ENCODE measurements at places on chromosomes 11 and 22.

DNA sequence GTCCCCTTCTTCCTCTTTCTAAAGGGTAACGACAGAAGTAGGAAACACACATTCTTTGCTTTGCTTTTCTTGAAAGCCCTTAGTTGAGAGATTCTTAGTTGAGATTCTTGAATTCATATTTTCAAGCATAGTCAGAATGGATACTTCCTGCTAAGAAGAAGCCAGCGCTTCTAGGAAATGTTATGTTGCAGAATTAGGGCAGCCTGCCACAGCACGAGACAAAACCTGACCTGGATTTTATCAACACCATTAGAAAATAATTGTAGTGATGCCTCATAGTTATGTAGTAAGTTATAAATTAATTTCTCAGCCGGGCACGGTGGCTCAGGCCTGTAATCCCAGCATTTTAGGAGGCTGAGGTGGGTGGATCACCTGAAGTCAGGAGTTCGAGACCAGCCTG, 37.9 kb upstream of the NUP160 start:
- no peaks in the 10 kb centered on the region for H3K36me3 ChIP-seq

GRCh38 chr11:107962181-107962580, 33.9 kb downstream of the RAB39A start:
- H3K27ac ChIP-seq: no peak overlapping the region
- peaks cover under 1% of the 10 kb centered on the region for H3K4me1 ChIP-seq
- H3K36me3 ChIP-seq: no peaks in the 10 kb centered on the region
- no peak overlapping the region for H3K4me3 ChIP-seq
- H3K27me3 ChIP-seq: peaks cover 28% of the 10 kb centered on the region

GRCh38 chr11:75715688-75716087, 1.9 kb upstream of the MOGAT2 start:
- no peak overlapping the region for H3K4me3 ChIP-seq
- H3K36me3 ChIP-seq: no peaks in the 10 kb centered on the region
- DNase-seq: no peak
- H3K27ac ChIP-seq: no peak overlapping the region
- H3K4me1 ChIP-seq: no peaks in the 10 kb centered on the region
- H3K27me3 ChIP-seq: peaks cover 18% of the 10 kb centered on the region

- H3K27me3 ChIP-seq: no peaks in the 10 kb centered on the region
- H3K4me1 ChIP-seq: no peaks in the 10 kb centered on the region
- H3K27ac ChIP-seq: no peak overlapping the region
- no peaks in the 10 kb centered on the region for H3K36me3 ChIP-seq
- no peak for DNase-seq
Observed at GRCh38 chr11:131866535-131867400, 496.4 kb downstream of the NTM start.

DNA sequence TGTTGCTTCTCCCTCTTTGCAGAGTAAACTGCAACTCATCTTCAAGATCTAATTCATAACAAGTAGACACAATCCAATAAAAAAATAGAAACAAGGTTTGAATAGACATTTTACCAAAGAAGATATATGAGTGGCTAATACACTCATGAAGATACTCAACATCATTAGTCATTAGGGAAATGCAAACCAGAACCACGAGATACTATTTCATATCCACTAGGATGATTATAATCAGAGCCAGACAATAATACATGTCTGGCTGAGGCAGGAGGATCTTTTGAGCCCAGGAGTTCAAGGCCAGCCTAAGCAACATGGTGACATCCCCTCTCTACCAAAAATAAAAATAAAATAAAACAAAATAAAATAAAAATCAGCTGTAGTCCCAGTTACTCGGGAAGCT, 85.0 kb downstream of the ATG16L2 start:
- DNase-seq: no peak
- peaks cover 10% of the 10 kb centered on the region for H3K36me3 ChIP-seq
- no peaks in the 10 kb centered on the region for H3K4me1 ChIP-seq
- H3K4me3 ChIP-seq: no peak overlapping the region
- no peak overlapping the region for H3K27ac ChIP-seq

GRCh38 chr11:110098645-110099044, 5.5 kb downstream of the ZC3H12C start:
- H3K4me1 ChIP-seq: peaks cover 15% of the 10 kb centered on the region
- peaks cover 3% of the 10 kb centered on the region for H3K36me3 ChIP-seq
- no peak overlapping the region for H3K27ac ChIP-seq
- H3K4me3 ChIP-seq: no peak overlapping the region
- peaks cover 39% of the 10 kb centered on the region for H3K27me3 ChIP-seq
- no peak for DNase-seq

GRCh38 chr11:128458321-128458720, 129.0 kb downstream of the ETS1 start:
- peaks cover 83% of the 10 kb centered on the region for H3K36me3 ChIP-seq
- peaks cover 50% of the 10 kb centered on the region for H3K4me1 ChIP-seq
- no peak for DNase-seq
- no peak overlapping the region for H3K4me3 ChIP-seq
- no peaks in the 10 kb centered on the region for H3K27me3 ChIP-seq
- H3K27ac ChIP-seq: no peak overlapping the region

DNA sequence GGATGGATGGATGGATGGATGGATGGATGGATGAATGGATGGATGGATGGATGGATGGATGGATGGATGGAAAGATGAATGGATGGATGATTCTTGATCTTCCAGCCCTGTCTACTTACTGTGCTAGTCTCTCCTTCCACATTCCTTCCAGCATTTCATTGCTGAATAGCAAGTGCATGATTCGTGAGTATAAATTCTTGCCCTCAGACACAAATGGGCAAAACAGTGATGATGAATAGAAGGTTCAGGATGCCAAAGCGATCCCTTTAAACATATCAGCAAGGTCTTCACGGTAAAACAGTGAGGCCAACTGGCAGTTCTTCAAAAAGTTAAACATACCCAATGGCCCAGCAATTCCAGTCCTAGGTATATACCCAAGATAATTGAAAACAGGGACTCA, 400.2 kb downstream of the MN1 start:
- no peaks in the 10 kb centered on the region for H3K4me1 ChIP-seq
- DNase-seq: no peak
- no peak overlapping the region for H3K4me3 ChIP-seq
- no peak overlapping the region for H3K27ac ChIP-seq
- no peaks in the 10 kb centered on the region for H3K36me3 ChIP-seq

DNA sequence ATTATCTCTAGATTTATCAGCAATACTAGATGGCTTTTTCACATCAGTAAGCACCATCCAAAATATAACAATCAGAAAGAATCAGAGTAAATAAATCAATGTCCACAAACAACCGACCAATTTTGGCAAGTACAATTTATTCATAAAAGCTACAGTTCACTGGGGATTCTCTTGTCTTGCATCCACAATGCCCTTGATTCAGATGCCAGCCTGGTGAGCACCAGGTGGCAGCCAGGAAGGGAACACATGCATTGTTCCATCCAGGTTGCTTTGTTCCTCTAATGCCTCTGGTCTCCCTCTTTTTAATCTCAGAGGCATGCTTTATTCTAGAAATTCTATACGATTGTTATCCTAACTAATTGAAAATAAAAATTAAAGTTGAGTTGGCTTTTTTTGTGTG, 242.1 kb upstream of the KIRREL3 start:
- H3K27me3 ChIP-seq: no peaks in the 10 kb centered on the region
- no peak overlapping the region for H3K27ac ChIP-seq
- H3K4me3 ChIP-seq: no peak overlapping the region
- H3K36me3 ChIP-seq: no peaks in the 10 kb centered on the region
- no peak for DNase-seq
